ENCODE measurements at places on chromosomes 2 and 18. TPM values are rescaled to one million over a fixed set of nuclear protein-coding genes. Genes with fewer than 3 reads are reported as not detected.

DNA sequence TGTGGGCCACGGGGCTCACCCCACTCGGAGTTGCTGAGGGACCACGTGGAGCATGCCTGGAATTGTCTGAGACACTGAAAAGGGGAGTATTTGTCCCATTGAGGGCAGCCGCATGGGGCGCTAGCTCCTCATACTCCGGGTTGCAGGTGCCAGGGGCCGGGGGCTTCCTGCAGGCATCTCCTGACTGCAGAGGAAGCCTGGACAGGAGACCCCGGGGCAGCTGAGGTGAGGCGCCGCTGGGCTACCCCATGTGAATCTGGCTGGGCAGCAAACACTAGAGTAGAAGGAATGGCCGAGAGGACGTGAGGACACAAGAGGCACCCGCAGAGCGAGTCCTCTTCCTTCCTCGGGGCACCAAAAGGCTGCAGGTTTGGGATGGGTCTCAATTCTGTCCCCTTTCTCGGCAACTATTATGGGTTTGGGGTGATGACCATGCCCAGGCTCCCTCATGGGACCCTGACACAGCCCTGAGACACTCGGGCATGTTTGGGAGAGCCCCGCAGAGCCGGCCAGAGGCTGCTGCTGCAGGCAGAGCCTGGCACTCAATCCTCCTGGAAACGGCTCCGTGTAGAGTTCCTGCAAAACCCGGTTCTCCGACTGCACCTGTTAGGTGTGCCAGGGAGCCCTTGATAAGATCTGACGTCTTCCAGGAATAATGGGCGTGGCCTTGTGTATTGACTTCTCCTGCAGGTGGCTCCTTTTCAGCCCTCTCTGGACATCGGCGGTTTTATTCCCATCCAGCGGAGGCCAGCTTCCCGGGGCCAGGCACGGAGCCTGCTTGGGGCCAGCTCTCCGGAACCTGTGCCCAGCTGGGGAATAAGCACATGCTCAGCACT is 77.0 kb downstream of the CTIF start:
- DNase-seq: no peak

- no peak for DNase-seq
Measured at GRCh38 chr2:217886091-217886490, 116.7 kb downstream of the TNS1 start.

DNA sequence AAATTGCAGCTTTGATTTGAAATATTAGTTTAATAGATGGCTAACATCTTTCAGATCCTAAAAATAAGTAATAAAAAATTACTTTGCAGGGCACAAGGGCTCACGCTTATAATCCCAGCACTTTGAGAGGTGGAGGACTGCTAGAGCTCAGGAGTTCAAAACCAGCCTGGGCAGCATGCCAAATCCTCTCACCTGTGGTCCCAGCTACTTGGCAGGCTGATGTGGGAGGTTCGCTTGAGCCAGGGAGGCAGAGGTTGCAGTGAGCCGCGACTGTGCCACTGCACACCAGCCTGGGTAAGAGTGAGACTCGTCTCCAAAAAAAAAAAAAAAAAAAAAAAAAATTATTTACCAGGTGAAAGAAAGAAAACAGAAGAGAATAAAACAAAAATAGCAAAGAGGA is 449.8 kb downstream of the NRXN1 start:
- no peak for DNase-seq

Gene ANKRD39
- total RNA-seq: 15.2 TPM

DNA sequence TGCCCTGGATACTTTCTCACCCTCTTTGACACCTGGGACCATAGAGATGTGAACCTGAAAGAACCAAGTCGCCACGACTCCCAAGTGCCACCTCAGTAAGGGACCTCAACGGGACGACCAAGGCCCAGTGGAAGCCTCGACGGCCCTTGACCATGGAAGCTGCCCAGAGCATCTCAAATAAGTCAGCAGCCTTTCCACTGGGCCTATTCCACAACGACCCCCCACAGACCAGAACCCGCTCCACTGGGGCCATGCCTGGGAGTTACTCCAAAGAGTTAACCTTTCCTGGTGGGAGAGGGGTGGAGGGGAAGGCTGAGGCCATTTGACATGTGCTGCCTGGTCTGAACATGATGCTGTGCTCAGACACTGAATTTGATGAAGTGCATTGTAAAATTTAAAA is 146.9 kb downstream of the KLHL29 start:
- DNase-seq: no peak

- DNase-seq: no peak
Measured at GRCh38 chr2:149902081-149902480, 314.5 kb upstream of the MMADHC start.

DNA sequence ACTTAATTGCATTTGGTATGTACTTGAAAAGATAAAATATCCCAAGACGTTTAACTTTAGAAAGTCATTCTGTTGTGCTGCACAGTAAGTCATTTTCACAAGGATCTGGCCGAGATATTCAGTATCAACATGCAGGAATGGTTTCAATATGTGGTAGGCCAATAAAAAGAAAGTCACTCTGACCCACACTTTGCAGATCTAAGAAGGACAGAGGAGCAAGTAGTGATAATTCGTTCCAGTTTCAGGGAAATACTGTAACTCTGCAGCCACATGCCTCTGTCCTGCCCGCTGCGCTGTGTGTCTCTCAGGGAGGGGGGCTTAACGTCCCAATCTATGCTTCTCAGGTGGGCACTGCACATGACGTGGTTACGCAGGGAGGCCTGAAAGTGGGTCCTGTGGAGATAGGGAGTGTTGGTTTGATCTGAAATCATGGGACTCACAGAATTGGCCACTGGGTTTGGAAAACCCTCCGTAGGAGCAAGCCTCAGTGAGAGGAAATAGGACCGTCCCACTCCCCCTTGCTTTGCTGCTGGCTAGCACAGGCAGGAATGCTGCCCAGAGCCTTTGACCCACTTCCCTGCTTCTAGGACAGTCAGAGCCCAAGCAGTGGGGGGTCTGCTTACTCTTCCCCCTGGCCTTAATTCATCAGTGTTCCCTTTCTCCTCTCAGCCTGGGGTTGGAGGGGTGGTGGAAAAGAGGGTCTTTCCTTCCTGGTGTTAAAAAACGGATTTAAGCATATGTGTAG is 314.7 kb upstream of the SPRED2 start:
- no peak for DNase-seq

DNA sequence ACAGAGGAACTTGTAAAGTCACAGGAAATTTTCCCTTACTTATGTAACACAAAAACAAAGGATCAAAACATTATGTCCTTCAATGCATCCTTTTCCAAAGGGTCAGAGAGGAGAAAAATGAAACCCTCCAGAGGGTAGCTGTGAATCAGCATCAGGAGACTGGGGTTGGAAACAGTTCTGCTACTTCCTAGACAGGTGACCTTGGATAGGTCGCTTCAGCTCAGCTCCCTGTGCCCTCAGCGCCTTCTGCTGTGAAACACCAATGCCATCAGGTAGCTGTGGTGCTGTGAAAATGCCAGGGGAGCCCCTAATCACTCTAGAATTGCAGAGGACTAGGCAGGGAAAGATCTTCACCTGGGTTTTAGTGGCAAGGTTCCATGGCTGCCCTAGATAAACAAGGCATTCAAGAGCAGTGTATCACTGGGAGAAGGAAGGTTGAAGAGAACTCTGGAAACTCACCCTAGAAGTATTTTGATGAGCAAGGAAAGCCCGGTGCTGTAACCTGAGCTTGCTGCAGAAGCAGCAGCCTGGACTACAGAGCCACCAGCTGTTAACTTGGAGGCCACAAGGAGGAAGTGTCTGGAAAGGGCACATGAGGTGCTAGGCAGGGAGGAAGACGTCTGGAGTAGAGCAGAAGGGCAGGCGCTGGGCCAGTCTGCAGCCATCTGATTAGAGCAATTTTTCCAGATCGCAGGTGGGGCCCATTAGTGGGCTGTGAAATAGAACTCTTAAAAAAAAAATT is 100.7 kb upstream of the MCFD2 start:
- no peak for DNase-seq

DNA sequence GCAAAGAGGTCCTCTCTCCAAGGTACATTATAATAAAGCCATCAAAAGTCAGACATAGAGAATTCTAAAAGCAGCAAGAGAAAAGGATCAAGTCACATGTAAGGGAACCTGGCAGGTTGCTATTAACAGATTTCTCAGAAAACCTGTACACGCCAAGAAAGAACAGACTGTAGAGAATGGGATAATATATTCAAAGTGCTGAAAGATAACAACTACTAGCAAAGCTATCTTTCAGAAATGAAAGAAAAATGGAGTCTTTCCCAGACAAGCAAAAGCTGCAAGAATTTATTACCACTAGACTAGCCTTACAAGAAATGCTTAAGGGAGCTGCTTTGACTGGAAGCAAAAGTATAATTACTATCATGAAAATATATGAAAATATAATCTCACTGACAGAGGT is 81.5 kb downstream of the PTPN2 start:
- no peak for DNase-seq

Gene CTLA4
- total RNA-seq: 21.6 TPM

- peak; percentile 28 for DNase-seq
Measured at GRCh38 chr2:230254152-230254881, 28.8 kb downstream of the SP140 start.

DNA sequence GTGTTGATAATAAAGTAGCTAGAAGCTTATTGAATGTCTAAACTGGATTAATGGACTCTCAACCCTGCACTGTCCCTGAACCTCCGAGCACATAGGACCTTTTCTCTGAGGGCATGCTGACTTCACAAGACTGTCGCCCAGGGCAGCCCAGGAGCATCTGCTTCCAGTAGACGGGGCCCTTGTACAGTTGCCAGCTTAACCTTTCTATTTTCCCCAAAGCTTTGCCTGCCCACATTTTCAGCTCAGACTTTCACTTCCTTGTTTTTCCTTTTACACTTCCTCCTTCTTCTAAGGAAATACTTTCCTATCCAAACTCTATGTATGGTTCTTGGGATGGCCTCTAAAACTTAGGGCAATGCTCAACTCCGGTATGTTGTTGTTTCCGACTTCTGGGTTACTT is 1.3 kb downstream of the VWA3B start:
- no peak for DNase-seq

- DNase-seq: peak; percentile 48
Measured at GRCh38 chr2:96407041-96407918, 71.7 kb downstream of the NCAPH start.

Gene ATP5MC3
- 77.6 TPM for total RNA-seq

Gene CLIP4
- total RNA-seq: 51.2 TPM

DNA sequence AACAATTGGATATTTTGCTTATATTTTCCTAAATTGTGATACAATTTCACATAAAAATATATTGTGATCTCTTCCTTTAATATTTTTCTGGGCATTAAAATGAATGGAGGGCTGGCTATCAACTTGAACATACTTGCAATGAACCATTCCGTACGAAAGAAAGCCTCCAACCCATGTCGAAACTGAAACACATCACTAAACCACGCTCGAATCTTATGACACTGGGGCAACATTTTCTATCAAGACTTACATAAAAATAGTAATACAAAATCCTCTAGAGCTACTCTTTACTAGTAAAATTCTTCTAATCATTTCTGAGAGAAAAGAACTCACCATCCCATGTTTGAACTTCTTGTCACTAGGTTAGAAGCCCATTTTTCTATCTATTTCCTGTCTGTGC is 132.8 kb upstream of the DOK6 start:
- DNase-seq: no peak

DNA sequence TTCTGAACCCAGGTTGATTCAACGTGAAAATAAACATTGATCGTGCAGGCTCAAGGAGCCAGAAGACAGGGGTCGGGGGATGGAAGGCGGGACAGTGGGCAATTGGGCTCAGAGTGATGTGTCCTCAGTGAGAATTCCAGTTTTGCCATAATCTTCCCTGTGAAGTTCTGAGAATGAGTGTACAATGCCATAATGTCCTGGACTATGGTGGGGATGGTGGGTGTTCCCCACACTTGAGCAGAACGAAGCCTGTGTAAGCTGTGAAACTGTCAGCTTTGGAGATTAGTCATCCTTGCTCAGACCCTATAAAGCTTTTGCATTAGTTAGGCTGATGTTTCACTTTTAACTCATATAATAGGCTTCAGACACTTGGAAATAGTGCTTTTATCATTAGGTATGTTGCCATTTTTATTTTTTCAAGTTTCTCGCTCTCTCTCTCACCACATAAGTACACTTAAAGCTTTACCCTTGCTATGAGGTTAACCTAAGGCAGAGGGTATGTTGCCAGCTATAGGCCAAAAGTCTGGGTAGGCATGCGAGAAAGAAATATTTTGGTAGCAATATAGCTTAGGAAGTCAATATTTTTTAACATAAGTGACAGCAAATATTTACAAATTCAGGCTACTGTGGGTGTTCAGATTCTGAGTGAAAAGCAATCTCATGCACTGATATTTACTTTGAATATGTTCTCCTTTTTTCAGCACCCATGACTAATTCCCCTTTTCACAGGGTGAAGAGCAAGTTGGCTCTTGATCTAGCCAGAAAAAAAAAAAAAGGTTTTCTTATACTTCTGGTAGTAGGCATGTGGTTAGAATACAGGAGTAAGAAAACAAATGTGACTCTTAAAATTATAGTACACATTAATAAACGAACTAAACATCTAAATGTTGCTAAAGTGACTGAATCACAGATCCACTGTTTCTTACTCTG is 47.2 kb downstream of the CDC42EP3 start:
- DNase-seq: no peak

DNA sequence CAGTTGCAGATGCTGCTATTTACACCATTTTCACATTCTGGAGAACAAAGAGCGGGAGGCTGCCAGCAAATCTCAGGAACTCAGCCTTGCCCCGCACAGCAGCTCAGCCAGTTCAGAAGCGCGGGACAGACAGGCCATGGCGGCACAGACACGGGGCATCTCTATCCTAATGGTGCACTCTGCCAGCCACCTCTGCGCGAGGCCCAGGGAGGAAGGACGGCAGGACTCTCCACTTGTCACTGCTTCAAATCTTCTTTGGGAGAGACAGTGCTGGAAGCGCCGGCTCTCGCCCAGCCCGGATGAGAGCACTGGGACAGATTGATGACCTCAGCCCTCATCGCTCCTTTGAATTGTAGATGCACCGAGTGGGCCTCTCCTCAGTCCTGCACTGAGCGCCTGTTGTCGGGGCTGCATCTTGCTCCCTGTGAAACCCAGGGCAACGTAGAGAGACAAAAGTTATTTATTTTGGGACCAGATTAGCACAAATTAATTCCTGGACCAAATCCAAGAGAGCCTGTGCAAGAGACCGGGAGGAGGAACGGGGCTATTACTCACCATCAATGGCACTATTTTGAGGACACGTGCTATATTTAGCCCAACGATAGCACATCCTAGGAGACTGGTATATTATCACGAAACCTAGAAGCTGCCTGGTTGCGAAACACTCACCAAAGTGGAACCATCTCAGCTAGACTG is 211.4 kb upstream of the SMIM21 start:
- no peak for DNase-seq

DNA sequence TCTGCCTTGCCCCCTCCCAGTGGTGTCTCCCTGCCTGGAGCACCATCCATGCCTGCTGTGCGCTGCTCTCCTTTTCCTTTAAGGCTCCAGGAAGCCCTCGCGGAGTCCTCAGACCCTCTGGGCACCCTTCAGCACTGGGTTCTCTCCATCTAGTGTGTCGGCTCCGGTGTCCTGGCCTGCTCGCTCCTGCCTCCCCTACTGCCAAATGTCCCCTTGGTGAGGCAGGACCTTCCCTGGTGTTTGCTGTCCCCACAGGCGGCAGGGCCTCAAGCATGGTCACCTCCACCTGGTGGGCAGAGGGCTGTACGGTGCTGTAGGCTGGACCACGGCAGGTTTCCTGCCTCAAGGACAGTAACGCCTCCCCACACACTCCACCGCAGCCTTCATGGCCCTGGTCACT is 90.2 kb downstream of the DGKD start:
- no peak for DNase-seq

Gene EMX1
- total RNA-seq: not detected

Gene MC4R
- total RNA-seq: not detected
